ENCODE measurements at places on chromosomes 12 and 14.

DNA sequence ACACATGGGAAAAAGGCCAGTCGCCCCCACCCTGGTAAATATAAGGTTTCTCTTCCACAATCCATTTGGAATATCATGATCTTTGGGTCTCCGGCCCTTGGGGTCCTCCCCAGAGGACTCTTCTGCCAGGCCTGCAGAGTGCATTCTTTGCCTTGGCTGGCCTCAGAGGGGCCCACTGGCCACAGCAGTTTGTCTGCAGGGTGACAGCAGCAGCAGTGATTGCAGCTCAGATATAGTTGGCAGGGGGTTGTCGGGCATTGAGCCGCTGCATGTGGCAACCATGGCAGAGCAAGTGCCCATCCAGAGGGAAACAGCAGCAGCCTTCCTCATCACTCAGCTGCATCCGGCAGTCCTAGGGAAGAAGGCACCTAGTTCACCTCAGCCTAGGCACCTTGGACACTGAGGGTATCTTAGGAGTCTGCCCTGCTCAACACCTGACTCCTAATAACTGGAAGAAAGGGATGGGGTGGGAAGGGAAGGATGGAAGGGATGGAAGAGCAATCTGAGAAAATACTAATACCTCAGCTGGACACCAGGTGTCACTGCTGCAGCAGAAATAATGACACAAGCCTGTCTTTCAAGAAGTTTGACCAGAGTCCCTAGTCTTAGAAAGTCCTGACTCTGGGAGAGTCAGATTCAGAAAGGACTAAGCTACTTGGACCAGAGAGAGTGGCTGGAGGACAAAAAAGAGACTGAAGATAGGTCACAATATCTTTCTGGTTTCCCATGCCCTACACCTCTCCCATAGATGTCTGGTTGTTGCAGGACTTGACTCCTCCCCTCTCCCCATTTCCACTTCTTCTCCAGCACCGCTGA lies 8.9 kb downstream of the AJUBA start:
- peak; percentile 42 for DNase-seq

DNA sequence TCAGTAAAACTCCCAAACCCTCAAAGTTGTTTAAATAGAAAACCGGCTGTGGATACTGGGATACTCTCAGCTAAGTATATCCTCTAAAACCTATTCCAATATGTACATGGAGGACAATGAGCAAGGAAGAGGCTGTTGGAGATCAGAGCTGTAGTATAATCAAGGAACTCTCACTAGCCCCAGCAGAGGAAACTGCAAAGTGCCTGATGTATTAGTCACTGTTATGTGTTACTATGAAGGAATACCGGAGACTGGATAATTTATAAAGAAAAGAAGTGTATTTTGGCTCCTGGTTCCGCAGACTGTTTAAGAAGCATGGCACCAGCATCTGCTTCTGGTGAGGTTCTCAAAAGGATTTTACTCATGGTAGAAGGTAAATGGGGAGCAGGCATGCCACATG lies 65.6 kb upstream of the RPL10L start:
- no peak for DNase-seq

DNA sequence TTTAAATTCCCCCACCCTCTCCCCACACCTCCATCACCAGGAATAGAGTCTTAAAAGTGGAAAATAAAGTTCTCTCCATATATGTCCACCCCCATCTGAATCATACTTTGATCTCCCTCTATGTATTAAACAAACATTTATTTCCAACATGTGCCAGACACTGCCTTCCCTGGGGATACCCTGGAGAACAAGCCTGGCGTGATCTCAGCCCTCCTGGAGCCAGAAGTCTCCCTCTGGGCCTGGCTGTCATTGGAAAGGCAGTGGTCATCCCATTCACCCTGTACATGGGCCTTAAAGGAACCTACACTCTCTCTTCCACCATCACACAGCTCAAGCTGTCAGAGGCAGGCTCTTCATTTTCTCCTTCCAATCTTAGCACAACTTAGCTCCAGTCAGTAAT lies 143.6 kb downstream of the EMP1 start:
- no peak for DNase-seq

DNA sequence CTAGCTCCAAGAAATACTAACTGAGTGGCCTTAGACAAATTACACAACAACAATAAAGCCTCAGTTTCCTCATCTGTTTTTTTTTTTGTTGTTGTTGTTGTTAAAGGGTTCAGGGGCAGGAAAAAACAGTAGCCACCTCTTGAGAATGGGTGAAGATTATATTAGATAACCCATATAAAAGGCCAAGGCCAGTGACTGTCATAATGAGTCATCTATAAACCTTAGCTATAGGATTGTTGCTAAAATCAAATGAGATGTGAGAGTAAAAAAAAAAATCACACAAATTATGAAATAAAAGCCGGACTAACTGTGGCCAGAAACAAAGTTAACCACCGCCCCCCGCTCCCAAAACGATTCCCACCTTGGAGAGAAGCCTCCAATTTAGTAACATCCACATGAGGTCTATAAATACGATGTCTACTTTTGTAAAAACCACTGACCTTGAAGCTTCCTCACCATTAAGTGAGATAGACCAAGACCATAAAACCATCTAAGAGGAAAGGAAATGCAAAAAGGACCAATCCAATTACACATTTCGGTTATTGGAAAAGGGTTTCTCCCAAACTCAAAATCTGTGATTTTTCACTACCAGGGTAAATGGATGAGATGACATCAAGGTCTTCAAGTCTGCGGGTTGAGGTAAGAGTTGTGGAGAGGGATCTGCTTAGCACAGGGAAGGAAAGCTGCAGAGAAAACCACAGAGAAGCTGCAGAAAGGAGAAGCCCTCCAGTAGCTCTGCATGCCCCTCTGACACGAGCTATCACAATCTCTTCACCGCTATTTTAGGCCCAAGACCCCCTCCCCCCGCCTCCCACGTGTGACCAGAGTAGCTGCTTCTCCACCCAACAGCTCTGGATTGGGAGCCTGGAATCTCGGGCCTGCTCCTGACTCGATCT lies 1.0 kb downstream of the NAA25 start:
- DNase-seq: no peak

DNA sequence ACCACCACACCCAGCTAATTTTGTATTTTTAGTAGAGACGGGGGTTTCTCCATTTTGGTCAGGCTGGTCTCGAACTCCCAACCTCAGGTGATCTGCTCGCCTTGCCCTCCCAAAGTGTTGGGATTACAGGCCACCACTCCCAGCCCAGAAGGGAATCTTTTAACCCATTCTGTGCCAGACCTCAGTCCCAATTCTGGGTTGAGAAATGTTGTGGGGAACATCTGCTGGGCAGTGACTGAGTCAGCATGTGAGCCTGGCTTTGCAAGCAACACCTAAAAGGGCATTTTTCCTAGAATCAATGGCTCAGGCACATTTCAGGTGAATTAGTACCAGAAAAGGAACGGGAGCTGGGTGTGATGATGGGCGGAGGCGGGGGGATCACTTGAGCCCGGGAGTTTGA lies 7.6 kb upstream of the SPATS2 start:
- no peak for DNase-seq

GRCh38 chr14:41875116-41875515 lies 268.4 kb downstream of the LRFN5 start:
- no peak for DNase-seq

DNA sequence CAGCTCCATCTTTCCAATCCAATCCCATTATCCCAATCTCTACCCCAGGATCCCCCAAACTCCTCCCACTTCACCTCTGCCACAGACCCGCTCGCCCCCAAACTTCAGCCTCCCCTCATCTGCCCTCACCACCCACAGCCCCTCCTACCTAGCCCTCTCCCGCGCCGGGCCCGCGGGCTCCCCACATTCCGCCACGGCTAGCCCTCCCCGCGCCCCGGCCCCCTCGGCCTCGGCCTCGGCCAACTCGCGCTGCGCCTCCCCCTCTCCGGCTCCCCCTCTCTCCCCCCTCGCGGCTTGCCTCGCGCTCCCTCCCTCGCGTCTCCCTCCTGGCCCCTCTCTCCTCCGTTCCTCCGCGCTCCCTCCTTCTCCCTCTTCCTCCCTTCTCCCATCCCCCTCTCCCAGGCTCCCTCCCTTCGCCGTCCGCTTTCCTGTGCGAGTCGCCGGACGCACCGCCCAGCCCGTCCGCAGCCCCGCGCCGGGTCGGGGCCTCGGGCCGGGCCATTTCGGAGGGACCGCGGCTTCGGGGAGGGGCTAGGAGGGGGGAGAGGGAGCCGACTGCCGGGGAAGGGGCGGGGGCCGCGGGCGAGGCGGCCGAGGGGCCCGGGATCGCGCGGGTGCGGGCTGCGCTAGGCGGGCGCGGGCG lies at the start of gene ATN1:
Gene ATN1 (plus strand): TSS at position 581 of the 643 bp plus-strand sequence. CDS start 6,043 bp downstream, outside the sequence.
- DNase-seq: peak; percentile 34
